ENCODE measurements at places on chromosomes 3 and 15.
A peak's percentile ranks its signal among the peaks of the same experiment; 100 is the strongest.

DNA sequence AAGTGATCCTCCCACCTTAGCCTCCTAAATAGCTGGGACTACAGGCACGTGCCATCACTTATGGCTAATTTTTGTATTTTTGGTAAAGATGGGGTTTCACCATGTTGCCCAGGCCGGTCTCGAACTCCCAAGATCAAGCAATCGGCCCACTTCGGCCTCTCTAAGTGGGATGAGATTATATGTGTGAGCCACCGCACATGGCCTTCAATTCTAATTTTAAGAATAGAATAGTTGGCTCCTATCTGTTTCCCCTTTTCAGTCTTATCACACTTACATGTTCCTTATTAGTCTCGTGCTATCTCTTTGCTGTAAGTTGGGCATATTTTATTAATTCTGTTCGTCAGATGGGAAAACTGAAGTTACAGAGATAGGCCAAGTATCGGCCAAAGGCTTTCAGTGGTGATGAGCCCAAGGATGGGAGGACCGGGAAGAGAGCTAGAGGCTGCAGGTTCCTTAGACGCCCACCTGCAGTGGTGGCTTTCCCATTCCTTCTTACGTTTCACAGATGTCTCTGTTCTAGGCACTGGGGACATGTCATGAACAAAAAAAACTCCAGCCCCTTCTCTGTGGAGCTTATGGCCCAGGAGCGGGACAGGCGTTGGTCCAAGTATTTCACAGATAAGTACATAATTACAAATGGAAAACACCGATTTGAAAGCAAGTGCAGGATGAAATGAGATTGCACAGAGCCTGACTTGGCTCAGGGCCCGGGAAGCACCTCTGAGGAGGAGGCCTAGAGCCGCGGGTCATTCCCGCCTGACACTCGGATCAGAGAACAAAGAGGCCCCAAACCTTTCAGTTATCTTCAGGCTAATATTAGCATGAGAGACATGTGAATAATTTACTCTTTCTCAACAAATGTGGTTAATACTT lies 91.1 kb upstream of the KLF13 start:
- no peak for DNase-seq

GRCh38 chr3:186254676-186255650 lies 107.1 kb downstream of the DGKG start:
- peak; percentile 62 for DNase-seq

- no peak for DNase-seq
Measured at GRCh38 chr3:133986311-133986710, 43.4 kb downstream of the SLCO2A1 start.

DNA sequence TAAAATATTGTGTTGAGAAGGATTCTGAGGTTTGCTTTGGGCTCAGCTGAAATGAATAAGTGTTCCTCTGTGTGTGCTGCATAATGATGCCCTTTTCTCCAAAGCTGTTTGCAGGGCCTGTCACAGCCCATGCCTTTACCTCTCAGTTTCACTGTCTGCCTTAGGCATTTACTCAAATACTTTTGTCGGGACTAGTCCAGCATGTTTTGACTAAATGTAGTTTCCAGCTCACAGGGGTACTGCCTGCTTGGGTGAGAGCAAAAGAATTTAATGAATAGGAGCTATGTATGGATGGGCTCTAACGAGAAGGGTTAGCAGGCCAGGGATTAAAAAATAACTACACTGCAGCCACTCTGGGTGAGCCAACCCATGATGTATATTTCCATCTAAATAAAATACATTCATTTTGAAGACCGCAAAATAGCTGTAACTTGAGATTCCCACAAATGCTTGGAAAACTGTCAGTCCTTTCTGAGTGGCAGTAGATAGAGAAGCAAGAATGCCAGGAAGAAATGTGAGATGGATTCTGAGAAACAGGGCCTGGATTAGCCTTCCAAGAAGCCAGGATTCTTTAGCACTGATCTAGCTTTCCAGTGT lies 549.2 kb upstream of the TBL1XR1 start:
- DNase-seq = no peak

GRCh38 chr15:74432271-74432967 lies 1.3 kb downstream of the SEMA7A start:
- no peak for DNase-seq

GRCh38 chr3:75237477-75237876 lies 426.7 kb upstream of the FRG2C start:
- no peak for DNase-seq

- no peak for DNase-seq
Measured at GRCh38 chr3:38552364-38552763, 56.2 kb downstream of the EXOG start.

GRCh38 chr3:23760871-23761373 lies 44.8 kb upstream of the UBE2E1 start:
- no peak for DNase-seq

- DNase-seq = no peak
Measured at GRCh38 chr3:94596887-94597566, 534.2 kb downstream of the NSUN3 start.

DNA sequence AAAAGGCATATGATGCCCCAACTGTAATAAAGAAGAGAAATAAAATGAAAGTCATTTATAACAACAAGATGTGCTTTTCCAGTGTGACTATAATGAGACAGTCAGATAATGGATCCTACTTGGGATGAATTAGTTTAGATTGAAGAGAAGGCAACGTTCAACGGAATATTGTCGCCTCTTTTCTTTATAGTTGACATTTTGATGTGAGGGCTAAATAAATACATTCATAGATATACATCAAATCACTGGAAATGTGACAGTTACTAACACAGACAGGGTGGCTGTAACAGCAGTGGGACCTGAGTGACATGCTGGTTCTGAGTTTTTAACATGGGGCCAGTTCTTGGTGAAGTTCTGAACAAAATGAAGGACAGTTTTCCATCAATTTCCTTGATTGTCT lies 61.1 kb upstream of the ATP2B2 start:
- no peak for DNase-seq
